ENCODE measurements at places on chromosomes 2 and 18. TPM values are rescaled to one million over a fixed set of nuclear protein-coding genes. Genes with fewer than 3 reads are reported as not detected.

ALPI gene
- total RNA-seq = not detected

KCNG3 gene
- total RNA-seq = not detected

SERPINB13 gene
- not detected for total RNA-seq

SLC11A1 gene
- under 0.01 TPM for total RNA-seq

SKOR2 gene
- not detected for total RNA-seq

Measured in bronchus fibroblast of lung (primary cell).